Activated T-helper 9 cell treated with anti-CD3 and anti-CD28 coated beads, Interleukin-2, amount 50 U/mL, for 16 hours (primary cell): ENCODE measurements at places on chromosomes 4 and X.

- DNase-seq, result no peak
Observed at GRCh38 chrX:43743100-43743822, 87.2 kb downstream of the MAOA start.

GRCh38 chrX:499870-500364 is 113.2 kb upstream of the PPP2R3B start:
- DNase-seq, result no peak

DNA sequence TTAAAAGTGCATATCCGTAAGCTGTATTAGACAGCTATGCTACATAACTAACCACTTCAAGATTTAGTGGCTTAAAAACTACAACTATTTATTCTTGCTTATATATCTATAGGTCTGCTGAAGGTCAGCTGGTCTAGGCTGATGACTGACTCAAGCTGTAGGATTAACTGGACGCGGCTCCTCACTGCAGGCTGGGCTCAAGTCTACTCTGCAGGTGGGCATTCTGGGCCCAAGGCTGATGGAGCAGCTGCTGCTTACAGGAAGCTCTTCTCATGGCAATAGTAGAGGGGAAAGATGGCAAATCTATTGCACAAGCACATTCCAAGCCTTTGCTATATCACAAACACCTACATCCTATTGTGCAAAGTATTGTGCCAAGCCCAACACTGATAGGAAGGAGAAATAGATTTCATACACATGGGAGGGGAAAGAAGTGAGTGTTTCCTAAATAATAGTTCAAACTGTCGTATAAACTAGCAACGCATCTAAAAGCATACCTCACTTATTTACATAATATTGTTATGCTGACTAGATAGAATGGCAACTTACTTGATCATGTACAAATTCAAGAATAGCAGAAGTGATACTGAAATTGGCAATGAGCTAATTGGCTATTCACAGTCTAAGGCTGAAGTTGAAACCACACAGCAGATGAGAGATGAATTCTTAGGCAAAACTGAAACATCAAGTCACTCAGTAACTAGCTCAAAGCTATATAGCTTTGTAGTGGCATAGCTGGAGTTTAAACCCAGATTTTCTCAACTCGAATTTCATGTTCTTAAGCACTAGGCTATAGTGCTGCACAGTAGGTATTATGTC is 263.8 kb downstream of the NKX6-1 start:
- DNase-seq, result no peak

DNA sequence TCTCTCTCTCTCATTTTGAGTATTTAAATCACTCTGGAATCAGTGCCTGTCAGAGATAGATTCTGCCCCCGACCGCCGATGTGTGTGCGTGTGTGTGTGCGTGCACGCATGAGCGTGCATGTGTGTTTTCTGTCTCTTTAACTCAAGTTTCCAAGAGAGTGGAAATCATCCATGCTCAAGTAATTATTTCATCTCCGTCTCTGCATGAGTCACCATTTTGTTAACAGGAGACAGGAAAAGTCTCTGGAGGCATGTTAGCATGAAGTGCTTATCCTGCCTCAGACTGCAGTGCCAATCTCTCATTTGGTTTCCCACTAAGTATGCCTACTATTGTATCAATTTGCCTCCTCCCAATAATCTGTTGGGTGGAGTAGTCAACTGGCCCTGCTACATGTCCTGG is 182.9 kb upstream of the NHS start:
- DNase-seq, result no peak

- no peak for DNase-seq
Observed at GRCh38 chr4:173247321-173247720, 78.7 kb downstream of the GALNT7 start.

- no peak for DNase-seq
Observed at GRCh38 chr4:122012735-122013134, 60.9 kb upstream of the TRPC3 start.

GRCh38 chr4:95821867-95822266 is 18.0 kb upstream of the PDHA2 start:
- DNase-seq, result no peak

GRCh38 chrX:48076343-48076742 is 4.9 kb upstream of the ZNF630 start:
- DNase-seq, result no peak

DNA sequence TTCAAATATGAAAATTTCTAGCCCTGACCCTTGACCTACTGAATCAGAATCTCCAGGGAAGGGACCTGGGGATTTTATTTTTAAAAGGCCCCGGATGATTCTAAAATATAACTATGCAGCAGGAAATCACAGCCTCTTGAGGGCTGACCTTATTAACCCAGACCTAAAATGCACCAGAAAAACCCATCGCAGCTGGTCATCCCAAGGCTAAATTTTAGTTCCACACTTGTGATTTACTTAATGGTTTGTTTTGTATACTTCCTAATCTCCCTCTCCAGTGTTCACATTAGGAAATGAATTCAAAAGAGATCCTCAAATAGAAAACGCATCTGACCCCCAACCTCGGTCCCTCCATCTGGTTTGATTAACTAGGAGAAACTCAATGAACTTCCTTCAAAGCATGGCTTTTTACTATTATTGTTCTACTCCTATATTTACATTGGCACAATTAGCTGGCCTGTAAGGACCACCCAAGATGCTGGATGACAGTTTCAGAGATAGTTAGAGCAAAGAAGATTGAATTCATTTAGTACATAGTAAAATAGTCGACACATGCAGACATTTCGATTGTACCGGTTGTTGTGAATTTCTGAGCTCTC is 147.8 kb upstream of the MED14 start:
- no peak for DNase-seq

DNA sequence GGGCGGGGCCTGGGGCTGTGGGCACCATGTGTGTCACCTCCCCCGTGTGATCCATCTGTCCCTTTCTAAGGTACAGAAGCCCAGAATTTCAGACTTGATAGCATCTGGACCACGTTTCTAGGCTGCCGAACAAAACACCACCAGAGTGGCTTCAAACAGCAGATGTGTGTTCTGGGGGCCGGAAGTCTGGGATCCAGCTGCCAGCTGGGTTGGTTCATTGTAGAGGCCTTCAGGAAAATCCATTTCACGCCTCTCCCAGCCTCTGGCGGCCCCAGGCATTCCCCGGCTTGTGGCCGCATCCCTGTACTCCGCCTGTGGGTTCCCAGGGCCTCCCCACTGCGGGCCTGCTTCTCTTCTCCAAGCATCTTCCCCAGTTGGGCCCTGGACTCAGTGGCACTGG is 39.6 kb upstream of the GPR78 start:
- no peak for DNase-seq

GRCh38 chrX:74119016-74119910 is 184.7 kb upstream of the ZCCHC13 start:
- DNase-seq, result no peak

DNA sequence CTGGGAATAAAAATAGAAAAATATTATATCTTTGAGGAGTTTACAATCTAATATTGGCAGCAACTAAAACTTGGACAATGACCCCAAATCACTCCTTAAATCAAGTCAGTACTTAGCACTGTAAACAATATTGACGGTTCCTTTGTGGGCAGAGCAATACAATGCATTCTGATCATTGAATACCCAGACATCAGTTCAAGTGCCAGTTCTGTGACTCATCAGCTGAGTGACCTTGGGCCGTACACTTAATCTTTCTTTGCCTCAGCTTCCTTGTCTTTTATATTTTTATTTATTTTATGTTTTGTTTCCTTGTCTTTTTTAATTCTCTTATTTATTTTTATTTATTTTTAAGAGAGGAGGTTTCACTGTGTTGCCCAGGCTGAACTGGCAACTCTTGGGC is 112.2 kb upstream of the ANXA3 start:
- no peak for DNase-seq

DNA sequence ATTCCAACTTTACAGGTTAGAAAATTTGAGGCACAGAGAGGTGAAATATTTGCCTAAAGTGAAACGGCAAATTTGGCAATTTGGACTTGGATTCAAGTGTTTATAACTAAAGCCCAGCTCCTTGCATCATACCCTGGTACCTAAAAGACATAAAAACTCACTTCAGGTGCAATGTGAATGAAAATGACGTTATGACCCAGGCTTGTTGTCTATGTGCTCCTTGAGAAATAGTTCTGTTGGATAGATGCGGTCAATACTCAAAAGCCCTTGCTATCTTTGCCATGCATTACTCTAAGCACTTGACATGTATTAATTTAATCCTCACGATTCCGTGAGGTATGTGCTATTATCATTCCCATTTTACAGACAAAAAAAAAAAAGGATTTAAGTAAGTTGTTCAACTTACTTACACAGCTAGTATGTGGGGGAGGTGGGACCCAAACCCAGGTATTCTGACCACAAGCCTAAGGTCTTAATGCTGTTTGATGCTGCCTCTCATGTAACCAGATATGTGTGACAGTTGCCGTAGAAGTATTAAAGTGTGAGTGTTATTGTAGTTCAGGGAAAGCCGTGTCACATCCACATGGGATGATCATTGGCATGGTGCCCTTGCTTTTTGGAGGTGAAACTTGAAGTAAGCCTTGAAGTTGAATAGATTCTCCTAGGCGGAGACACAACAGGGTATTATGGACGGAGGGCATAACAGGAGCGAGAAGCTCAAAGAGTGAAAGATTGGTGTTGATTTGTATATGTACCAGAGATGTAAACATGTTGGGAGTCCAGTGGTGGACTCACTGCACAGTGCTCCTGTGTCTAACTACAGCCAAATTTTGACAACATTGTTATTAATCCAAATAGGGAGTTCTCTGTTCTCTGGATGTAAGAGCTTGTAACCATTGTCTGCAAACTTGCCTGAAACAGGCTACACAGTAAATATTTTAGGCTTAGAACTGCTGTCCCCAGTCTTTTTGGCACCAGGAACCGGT is 3.1 kb downstream of the SCML1 start:
- no peak for DNase-seq

- DNase-seq, result no peak
Observed at GRCh38 chr4:95283320-95283719, 265.5 kb downstream of the UNC5C start.
